ENCODE measurements at places on chromosomes 12 and 14.

GRCh38 chr12:109178532-109178931, 62.1 kb downstream of the ACACB start:
- DNase-seq: no peak

DNA sequence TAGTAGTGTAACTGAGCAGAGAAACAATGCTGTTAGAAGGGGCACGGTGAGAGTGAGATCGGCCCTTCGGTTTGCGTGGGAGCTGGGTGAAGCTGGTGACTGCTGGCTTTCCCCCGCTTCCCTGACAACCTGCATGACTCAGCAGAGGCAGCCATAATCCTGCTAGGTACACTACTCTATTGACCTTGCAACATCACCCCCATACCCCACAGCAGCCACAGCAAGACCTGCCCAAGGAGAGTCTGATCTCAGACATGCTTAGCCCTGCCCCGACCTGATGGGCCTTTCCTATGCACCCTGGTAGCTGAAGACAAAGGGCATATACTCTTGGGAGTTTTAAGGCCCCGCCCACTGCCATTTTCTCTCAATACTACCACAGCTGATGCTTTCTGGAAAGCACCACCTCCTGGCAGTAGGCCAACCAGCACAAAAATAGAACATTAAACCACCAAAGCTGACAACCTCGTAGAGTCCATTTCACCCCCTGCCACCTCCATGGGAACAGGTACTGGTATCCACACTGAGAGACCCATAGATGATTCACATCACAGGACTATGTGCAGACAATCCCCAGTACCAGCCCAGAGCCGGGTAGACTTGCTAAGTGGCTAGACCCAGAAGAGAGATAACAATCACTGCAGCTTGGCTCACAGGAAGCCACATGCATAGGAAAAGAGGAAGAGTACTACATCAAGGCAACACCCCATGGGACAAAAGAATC, 75.9 kb upstream of the RGS6 start:
- DNase-seq: no peak

DNA sequence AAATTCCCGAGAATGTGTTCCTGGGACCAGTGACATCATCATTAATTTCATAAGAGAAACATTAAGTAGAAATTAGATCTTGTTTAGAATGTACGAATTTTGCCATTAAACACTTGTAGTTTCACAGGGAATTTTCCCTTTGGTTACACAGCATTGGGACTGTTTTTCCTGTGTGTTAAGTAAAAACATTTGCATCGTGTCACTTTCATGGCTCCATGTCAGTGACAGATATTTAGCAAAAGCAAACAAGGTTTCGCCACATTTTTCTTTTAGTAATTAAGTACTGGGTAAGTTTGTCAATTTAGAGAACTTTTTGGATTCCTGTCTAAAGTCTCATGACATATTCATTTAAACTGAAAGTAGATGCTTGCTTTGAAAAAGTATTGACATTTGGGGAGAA, 45.5 kb upstream of the OVCH1 start:
- DNase-seq: no peak

DNA sequence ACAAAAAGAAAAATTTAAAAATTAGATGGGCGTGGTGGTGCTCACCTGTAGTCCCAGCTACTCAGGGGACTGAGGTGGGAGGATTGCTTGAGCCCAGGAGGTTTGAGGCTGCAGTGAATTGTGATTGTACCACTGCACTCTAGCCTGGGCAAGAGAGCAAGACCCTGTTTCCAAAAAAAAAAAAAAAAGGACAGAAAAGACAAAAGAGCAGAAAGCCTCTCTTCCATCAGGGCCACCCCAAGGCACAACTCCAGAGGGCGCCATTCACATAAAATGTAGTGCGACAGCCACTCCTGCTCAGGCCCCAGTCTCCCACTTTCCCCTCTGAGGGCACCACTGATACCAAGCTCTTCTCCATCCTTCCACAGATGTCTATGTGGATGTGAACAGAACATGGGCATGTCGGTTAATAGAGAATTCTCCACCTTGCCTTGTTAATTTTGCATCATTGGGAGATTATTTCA, 41.8 kb downstream of the DGLUCY start:
- DNase-seq: no peak

DNA sequence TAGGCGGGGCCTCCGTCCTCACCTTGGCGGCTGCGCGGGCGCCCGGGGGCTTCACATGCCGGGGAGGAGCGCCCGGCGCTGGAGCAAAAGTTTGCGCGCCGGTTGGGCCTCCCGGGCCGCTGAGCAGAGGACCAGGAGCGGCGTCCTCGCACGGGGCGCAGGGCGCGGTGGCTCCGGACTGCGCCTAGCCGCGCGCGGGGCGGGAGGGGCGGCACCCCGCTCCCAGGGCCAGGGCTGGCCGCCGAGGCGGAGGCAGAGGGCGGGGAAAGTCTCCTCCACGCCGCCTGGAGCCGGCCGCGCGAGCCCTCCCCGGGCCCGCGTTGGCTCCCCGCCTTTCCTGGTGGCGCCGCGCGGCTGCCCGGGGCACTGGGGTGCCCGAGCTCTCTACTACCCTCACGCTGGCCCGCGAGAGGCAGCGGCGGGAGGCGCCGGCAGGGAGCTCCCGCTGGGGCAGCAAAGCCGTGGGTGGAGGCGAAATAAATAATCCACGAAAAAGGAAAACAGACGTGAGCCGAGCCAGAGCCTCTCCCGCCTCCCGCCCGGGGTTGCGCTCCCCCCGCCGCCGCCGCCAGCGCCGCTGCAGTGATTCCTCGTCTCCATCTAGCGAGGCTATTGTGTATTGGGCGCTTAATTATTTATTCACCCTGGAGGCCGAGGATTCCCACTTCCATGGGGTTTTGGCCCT, 400 bp upstream of the PRIMA1 start:
- no peak for DNase-seq

GRCh38 chr12:89863493-89863938, 154.9 kb upstream of the ATP2B1 start:
- no peak for DNase-seq

DNA sequence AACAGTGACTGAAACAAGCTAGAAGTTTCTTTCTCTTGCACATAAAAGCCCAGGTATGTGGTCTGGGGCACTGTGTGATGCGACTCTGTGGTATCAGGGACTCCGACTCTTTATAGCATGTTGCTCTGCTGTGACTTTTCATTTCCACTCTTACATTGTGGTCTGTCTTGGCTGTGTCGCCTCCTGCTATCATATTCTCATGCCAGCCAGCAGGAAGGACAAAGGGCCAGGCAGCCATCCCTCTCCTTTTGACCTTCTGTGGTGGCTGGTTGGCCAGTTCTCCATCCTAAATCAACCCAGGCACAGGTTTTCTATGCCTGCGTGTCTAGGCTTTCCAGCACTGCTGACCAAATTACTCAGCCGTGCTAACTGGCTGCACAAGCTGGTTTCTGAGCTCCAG, 8.0 kb downstream of the ACAD10 start:
- DNase-seq: no peak

GRCh38 chr14:68719634-68720384, 73.1 kb downstream of the ZFP36L1 start:
- DNase-seq: no peak

- DNase-seq: no peak
These were observed 23.5 kb upstream of the GPRC5D start for GRCh38 chr12:12975322-12976077.

- DNase-seq: no peak
These were observed 129.0 kb upstream of the BCL2L14 start for GRCh38 chr12:11941606-11942337.

DNA sequence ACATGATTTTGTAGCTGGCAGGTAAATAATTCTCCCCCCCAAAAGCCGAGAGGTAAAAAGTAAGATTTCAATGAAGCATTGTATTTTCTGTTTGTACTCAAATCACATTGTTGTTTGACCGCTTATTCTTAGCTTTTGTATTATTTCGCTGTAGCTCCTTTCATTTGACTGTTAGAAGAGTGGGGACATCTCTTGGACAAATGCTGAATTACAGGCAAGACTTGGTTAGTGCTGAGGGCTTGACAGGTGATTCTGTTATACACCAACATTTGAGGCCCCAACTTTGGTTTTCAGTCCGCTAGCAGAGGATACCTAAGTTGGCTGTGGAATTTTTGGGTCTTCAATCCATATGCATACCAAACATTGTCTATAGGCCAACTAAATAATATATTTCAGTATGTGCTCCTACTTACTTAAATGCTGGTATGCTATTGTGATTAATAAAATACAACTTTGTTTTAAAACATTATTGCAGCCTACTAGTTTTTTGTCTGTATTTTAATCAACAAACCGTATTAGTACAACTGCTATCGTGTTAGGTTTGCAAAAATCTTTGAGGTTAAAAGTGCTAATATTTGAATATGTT, 102.2 kb downstream of the ERC1 start:
- peak; percentile 29 for DNase-seq

- DNase-seq: no peak
These were observed 289.1 kb upstream of the RTL1 start for GRCh38 chr14:101192661-101193000.

DNA sequence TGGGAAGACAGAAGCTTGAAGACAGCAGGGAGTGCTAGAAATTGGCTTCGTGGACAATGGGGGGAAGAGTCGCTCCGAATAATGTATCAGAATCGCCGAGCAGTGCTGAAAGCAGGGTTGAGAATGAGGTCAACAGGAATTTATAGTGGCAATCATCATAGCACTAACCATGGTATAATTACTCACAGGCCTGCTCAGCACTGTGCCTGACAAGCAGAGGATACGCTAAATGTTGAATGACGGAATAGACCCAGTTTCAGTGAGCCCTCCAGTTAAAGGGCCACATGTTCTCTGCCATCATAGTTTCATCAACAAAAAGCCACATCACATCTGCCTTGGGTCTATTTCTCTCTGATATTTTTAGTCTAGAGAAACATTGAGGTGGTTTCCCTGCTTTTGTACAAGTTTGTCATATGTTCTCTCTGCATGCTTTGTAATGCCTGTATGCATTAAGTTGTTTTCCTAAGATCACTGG, 130.3 kb upstream of the EGLN3 start:
- DNase-seq: no peak

DNA sequence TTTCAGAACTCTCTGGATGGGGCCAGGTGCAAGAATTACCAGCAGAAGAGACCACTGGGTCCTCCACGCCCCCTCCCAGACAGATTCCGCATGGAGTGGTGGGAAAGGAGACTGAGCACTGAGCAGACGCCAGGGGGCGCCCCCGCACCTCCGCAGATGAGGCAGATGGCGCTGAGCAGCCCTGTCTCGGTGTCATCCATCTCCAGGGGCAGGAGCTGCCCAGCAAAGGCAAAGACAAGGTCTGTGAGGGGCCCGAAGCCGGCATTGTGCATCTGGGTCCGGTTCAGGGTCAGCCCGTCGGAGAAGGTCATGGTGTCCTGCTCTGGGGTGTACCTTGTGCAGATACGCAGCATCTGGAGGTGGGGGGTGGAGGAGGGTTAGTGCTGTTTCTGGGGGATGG, 6.3 kb upstream of the ITGB7 start:
- DNase-seq: no peak

- no peak for DNase-seq
These were observed 76.4 kb upstream of the TMEM132C start for GRCh38 chr12:128190614-128191013.

DNA sequence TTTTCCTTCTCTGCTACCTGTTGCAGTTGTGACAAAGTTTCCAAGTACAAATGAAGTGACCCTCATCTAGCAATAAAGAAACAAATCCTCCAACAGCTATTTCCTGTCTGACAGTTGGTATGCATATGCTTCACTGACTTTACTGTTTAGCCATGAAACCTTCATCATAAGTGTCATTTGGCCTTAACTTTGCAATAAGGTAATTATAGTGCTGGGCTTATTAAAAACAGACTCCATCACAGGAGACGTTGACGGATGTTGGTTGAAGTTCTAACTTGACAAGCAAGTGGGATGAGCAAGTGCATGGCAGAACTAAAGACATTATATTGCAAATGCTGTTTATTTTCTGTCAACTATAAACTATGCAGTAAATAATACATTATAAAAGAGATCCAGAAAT, 425.2 kb downstream of the RPS29 start:
- no peak for DNase-seq

DNA sequence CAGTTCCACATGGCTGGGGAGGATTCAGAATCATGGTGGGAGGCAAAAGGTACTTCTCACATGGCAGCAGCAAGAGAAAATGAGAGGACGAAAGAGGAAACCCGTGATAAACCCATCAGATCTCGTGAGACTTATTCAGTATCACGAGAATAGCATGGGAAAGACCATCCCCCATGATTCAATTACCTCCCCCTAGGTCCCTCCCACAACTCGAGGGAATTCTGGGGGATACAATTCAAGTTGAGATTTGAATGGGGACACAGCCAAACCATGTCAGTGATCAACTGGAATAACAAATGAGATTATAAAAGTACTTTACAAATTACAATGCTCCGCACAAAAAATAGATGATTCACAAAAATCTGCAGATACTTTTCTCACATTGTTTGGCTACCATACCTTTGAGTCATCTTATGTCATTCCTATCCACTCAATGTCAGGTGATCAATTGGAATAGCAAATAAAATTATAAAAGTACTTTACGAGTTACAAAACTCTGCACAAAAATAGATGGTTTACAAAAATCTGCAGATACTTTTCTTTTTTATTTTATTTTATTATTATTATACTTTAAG, 338.9 kb downstream of the C12orf50 start:
- no peak for DNase-seq

GRCh38 chr12:102427543-102427941, 52.8 kb downstream of the IGF1 start:
- DNase-seq: peak; percentile 28

- no peak for DNase-seq
These were observed 610.9 kb downstream of the DIO2 start for GRCh38 chr14:79600406-79600805.

GRCh38 chr14:76113691-76114090, 38.0 kb upstream of the GPATCH2L start:
- DNase-seq: no peak

- DNase-seq: no peak
These were observed 3.3 kb upstream of the SCARB1 start for GRCh38 chr12:124866883-124867400.

DNA sequence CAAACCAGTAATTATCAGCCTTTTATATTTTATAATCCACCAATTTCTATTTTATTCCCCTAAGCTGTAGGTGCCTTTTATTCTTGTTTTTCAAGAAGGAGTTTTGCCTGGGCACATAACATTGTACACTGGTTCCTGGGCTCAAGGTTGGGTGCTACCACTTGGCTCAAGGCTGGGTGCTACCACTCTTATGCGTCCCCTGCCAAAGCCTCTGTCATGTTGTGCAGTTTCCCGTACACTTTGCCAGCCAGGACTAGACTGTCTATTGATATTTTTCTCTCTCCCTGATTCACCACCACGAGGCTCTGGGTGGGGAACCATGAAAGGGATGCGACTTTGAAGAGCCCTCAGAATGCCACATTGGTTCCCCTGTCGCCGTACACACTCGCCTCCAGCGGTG, 52.5 kb upstream of the VASH1 start:
- no peak for DNase-seq

GRCh38 chr12:115051378-115051777, 367.4 kb upstream of the TBX3 start:
- DNase-seq: no peak

GRCh38 chr12:108381787-108382436, 42.8 kb upstream of the CMKLR1 start:
- DNase-seq: peak; percentile 29

DNA sequence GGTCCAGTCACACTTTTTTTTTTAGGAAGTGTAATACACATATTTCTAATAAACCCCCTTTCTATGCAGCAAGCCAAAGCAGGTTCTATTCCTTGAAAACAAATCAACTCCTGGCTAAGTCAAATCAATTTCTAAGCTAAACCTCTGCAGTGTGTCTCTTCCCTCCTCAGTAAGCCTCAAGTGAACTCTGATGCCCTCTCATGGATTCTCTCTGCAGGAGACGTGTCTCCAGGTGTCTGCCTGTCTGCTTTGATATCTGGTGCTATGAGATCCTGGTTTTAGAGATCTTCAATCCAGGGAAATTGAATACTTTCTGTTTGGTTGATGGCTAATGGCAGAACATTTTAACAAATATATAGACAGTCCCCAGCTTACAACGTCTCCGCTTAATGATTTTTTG, 791.7 kb downstream of the AACS start:
- DNase-seq: no peak
